Common myeloid progenitor, CD34-positive (primary cell): ENCODE measurements at places on chromosomes 1 and 21.

GRCh38 chr1:169103480-169103893 lies 3.0 kb upstream of the ATP1B1 start:
- no peak for DNase-seq

- DNase-seq, result no peak
Measured at GRCh38 chr1:14788080-14788479, 189.6 kb downstream of the KAZN start.

DNA sequence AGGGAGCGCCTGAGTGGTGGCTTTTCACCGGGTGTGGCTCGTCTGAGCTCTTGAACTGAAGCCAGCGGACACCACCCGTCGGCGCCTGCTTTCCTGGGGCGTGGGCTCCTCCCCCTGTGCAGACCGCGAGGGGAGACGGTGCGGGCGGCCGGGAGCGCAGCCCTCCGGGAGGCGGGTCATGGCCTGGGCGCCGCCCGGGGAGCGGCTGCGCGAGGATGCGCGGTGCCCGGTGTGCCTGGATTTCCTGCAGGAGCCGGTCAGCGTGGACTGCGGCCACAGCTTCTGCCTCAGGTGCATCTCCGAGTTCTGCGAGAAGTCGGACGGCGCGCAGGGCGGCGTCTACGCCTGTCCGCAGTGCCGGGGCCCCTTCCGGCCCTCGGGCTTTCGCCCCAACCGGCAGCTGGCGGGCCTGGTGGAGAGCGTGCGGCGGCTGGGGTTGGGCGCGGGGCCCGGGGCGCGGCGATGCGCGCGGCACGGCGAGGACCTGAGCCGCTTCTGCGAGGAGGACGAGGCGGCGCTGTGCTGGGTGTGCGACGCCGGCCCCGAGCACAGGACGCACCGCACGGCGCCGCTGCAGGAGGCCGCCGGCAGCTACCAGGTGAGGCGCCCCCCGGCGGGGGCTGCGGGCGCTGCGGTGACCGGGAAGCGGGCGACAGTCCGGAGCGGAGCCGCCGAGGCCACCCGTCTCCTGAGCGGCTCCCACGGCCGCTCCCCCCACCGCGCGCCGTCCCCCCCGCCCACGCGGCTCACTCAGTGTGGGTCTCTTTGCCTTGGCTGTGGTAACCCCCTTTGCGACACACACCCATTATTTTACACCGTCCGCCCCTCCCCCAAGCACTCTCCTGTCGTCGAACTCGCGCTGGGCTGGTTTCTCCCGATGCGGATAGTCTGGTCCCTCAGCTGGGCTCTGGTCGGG lies at the start of gene TRIM58:
TSS of gene TRIM58 (plus strand) at position 119 of the 916 bp plus-strand sequence. CDS start at position 179, 60 bp downstream.
- DNase-seq, result peak; percentile 91

DNA sequence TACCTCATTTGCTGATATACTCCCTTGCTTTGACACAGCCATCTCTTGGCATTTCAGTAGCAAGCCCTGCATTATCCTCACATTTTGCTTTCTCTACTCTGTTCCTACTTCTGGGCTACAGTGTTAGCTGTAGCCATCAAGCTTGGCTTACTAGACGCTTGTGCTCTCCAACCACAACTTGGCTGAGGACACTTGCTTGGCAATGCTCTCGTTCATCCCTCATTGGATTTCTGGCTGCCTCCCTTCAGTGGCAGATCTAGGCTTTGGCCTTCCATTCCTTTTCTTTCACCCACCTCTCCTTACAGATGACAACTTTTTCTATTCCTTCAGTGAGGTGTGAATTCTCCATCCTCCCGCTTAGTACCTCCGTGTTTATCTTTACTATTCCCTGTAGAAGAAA lies 428.7 kb upstream of the LRRC7 start:
- no peak for DNase-seq
